ENCODE measurements at places on chromosomes 11 and 22. TPM values are rescaled to one million over a fixed set of nuclear protein-coding genes. Genes with fewer than 3 reads are reported as not detected.
A peak's percentile ranks its signal among the peaks of the same experiment; 100 is the strongest.

DNA sequence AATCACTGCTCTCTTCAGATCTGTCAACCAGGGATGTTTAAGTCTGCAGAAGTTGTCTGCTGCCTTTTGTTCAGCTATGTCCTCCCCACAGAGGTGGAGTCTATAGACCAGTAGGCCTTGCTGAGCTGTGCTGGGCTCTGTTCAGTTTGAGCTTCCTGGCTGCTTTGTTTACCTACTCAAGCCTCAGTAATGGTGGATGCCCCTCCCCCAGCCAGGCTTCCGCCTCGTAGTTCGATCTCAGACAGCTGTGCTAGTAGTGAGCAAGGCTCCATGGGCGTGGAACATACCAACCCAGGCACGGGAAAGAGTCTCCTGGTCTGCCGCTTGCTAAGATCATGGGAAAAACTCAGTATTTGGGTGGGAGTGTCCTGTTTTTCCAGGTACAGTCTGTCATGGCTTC lies 27.6 kb upstream of the CASP12 start:
- no peak for DNase-seq

- DNase-seq: no peak
These were observed 55.3 kb downstream of the AASDHPPT start for GRCh38 chr11:106132582-106133354.

DNA sequence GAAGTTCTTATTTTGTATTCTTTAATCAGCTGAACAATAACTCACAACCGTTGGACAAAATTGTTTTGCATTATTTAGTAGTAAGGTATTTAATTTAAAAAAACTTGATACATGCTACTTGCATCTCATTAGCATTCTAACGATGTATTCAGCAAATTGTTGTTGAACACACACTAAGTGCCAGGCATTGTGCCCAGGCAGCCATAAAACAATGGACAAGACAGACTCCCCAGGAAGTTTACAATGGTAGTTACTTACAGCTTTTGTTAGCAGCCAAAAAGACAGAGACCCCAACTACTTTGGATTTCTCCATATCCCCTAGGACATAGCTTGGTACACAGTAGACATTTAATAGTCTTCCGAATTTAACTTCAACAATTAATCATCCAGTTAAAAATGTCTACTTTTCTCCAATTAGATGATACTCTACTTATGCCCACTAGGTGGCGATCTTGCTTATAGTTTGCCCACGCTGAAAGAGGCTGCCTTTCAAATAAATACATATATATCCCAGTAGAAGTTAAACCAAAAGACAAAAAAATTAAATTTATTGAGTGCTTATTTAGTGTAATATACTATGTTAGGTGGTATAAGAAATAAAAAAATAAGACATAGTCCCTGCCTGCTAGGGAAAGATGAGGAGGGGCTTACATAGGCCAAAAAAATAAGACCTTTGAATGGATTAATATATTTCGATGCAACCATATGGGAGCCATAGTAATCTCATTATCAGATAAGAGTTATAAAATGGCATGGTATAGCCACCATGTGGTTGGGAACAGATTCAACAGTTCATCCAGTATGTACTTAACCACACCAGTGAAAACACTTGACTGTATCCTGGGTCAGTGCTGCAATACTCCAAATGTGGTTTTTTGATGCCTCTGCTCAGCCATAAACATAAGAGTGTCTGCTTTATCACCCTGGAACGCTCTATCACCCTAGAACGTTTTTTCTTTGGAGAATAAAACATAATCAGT lies 2.0 kb upstream of the FJX1 start:
- peak; percentile 70 for DNase-seq

- no peak for DNase-seq
These were observed 5.8 kb upstream of the NUP50 start for GRCh38 chr22:45157907-45158306.

- no peak for DNase-seq
These were observed 66.7 kb downstream of the PHF21B start for GRCh38 chr22:44942979-44943700.

GRCh38 chr11:87307101-87307500 lies 269.4 kb downstream of the TMEM135 start:
- DNase-seq: no peak

GRCh38 chr22:49828599-49828965 lies 909 bp upstream of the BRD1 start:
- no peak for DNase-seq

DNA sequence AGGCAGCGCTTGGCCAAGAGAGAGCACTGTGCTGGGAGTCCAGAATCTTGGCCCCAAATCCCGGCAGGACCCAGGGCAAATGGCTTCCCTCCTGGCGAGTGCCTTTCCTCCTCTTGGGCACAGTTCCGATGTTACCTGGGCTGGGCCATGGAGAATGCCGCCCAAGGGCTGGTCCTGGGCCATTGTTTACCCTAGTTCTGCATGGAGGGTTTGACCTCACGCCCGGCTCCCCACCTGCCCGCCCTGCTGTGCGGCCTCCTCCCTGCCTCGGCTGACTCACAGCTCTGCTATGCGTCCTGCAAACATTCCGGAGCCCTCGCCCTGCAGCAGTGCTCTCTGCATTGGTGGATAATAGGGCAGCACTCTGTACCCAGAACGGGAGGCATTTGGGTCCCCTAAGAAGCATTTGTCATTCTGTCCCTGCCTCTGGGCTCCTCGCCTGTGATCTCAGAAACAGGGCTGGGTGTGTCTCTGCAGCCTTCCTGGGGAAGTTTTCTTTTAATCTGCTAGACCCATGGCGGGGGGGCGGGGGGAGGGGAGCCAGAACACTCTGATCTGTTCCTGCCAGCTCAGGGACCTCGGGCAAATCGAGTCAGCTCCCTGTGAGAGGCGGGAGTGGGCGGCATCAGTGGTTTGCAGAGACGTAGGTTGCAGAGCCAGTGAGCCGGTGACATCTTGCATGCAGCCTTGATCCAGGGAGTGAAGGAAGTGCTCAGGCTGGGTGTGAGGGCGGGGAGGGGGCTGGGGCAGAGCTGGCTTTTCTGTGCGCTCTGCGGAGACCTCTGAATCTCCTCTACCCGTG lies 32.9 kb upstream of the SMIM38 start:
- peak; percentile 27 for DNase-seq

DNA sequence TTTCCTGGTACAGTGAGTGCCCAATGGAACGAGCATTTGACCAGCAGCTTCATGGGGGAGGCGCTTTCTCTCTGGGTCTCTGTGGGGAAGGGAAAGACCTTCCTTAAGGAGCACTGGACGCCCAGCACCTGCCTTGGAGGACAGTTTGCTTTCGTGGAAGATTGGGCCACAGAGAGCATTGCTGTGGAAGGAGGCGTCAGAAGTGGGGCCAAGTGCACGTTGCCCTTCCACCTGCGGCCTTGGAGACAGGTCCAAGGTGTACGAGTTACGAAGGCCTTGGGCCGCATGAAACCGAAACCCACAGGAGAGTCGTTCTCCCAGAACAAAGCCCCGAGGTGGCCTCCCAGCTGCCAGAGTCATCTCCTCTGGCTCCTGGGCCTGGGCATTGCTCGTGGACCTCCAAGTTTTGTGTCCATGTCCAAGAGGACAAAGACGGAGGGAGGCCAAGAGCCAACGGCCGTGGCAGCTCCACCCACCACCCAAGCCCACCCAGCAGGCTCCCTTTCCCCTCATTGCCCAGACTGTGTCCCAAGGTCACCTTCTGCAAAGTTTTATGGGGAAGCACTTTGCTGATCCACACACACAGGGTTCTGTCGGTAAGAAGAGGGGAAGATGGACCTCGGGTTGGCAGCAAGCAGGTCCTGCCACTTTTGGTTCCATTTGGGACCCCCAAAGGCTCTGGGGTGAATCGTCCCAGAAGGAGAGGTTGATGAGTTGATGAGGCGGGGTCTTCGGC lies 5.8 kb upstream of the NLRP6 start:
- no peak for DNase-seq

GRCh38 chr11:83118814-83119213 lies 38.1 kb upstream of the PCF11 start:
- DNase-seq: no peak

GRCh38 chr22:37639771-37640590 lies 512 bp downstream of the SH3BP1 start:
- DNase-seq: peak; percentile 54

GRCh38 chr11:10298342-10298741 lies 4.3 kb upstream of the SBF2 start:
- DNase-seq: peak; percentile 57

Gene VWCE
- 0.41 TPM for total RNA-seq

Gene HORMAD2
- not detected for total RNA-seq

Gene FIBIN
- total RNA-seq: not detected

Gene MPZL3
- total RNA-seq: 4.2 TPM

Measured in B cell (primary cell).